ENCODE measurements at places on chromosomes 2 and 18.

GRCh38 chr2:28979041-28979440 lies 2.1 kb upstream of the TOGARAM2 start:
- DNase-seq = no peak

GRCh38 chr18:63206433-63207142 lies 113.0 kb downstream of the BCL2 start:
- DNase-seq = no peak

DNA sequence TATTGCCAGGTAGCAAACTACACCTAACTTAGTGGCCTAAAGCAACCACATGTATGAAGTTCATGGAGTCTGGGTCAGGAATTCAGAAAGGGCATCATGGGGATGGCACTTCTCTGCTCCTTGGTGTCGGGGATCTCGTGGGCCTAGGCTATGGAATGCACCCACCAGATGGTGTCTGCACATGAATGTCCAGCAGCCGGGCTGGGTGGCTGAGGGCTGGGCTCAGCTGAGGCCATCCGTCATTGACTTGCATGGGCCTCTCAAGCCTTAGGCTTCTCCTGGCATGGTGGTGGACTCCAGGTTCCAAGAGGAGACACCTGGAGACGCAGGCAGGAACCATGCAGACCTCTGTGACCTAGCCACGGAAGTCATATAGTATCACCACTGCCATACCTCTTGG lies 26.0 kb upstream of the RPL31 start:
- no peak for DNase-seq

DNA sequence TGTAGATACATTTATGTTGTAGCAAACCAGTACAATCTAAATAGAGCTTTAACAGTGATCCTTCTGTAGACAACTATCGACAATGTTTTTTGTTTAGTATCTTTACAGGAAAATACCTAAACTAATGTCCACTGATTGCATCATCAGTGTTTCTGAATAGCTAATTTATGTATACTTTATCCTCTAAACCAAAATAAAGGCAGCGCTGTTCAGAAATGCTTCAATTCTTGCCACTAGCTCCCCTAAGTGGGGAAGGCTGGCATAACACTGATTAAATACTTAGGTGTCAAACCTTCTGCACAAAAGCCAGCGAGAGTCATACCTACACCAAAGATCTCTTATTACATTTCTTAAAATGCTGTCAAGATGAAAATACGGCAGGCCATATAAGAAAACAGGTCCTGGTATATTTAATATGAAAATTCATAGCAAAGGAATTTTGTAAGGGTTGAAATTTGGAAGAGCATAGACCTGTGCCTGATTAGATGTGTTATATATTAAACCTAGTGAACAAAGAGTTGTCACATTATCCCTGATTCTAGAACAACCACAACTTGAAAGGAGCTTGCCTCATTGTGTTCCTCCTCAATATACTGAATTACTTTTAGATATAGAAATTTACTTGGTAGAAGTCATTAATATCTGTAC lies 1693.4 kb upstream of the SLC39A10 start:
- peak; percentile 69 for DNase-seq

- DNase-seq = peak; percentile 96
Measured at GRCh38 chr2:28621172-28622100, 125.6 kb downstream of the PLB1 start.

GRCh38 chr2:52383541-52383940 lies 1351.6 kb upstream of the NRXN1 start:
- DNase-seq = no peak

GRCh38 chr2:240233885-240234502 lies 93.5 kb upstream of the OTOS start:
- no peak for DNase-seq

- no peak for DNase-seq
Measured at GRCh38 chr2:111025288-111025687, 95.4 kb upstream of the BCL2L11 start.

GRCh38 chr2:169546756-169547155 lies 26.9 kb downstream of the FASTKD1 start:
- DNase-seq = no peak

GRCh38 chr2:235672720-235673119 lies 178.9 kb downstream of the AGAP1 start:
- no peak for DNase-seq

GRCh38 chr2:167212014-167212648 lies 323.9 kb downstream of the XIRP2 start:
- peak; percentile 73 for DNase-seq

GRCh38 chr18:26832302-26832701 lies 33.2 kb downstream of the AQP4 start:
- DNase-seq = no peak
